ENCODE measurements at places on chromosomes 7 and 10.

- no peak for DNase-seq
Measured at GRCh38 chr7:95794917-95795515, 22.7 kb downstream of the DYNC1I1 start.

DNA sequence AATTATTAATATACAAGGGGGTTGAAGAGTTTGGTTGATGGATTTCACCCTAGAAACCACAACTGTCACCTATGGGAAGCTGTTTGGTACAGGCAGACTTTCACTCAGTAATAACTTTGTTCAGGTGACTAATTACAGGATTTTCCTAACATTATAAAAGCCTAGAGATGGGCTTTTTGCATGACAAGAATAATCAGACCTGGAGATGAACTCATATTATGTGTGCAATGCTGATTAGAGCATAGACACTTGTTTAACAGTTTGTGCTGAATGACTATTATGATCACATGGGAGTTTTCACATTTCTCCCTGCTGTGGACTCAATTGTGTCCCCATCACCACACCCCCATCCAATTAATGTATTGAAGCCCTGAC, 90.2 kb upstream of the STEAP4 start:
- DNase-seq = no peak

DNA sequence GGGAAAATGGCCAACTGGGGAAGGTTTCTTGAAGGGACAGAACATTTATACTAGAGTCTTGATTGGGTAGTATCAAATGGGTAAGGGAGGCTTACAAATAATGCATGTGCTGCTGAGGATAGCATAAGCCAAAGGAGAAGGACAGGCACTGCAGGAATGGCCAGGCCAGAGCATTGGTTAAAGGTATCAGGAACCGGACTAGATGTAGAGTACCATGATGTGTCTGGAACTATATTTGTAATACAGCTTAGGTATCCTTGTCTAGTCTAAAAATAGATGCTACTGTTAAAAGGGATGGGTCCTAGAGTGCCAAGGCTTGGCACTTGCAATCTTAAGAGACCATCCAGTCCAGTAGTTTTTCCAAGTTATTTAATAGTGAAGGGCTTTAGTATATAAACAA, 20.3 kb downstream of the TMEM243 start:
- DNase-seq = no peak

DNA sequence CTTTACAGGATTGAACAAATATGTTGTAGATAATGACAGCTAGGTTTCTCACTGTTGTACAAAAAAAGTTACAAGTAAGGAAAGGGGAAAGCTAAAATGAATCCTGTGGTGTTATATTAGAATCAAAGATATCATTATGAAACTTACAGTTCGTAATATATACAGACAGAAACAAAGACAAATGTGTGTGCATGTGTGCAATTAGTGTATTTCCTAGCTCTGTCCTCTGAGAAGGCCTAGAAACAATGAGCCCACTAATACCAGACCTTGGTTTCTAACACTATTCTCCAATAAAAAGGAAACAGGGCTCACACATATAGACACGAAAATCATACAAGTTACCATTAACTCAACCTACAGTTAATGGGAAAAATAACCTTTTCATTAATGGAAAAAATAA, 8.0 kb downstream of the KDM7A start:
- DNase-seq = no peak

- no peak for DNase-seq
Measured at GRCh38 chr7:124781907-124782734, 16.5 kb upstream of the GPR37 start.

DNA sequence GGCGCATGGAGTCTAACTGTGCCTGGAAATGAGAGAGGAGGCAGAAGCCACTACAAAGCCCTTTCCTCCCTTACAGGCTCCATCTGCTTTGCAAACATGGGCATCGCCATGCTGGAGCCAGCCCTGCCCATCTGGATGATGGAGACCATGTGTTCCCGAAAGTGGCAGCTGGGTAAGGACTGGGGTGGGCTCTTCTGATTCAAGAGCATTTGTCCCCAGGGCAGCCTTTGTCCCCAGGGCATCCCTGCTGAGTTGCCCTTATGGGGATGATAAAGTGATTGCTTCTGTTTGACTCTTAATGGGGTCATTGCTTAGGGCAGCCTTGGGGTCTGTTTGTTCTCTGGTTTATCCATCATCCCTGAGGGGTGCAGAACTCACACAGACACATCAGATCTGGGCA, 16.8 kb downstream of the SLC18A2 start:
- no peak for DNase-seq

DNA sequence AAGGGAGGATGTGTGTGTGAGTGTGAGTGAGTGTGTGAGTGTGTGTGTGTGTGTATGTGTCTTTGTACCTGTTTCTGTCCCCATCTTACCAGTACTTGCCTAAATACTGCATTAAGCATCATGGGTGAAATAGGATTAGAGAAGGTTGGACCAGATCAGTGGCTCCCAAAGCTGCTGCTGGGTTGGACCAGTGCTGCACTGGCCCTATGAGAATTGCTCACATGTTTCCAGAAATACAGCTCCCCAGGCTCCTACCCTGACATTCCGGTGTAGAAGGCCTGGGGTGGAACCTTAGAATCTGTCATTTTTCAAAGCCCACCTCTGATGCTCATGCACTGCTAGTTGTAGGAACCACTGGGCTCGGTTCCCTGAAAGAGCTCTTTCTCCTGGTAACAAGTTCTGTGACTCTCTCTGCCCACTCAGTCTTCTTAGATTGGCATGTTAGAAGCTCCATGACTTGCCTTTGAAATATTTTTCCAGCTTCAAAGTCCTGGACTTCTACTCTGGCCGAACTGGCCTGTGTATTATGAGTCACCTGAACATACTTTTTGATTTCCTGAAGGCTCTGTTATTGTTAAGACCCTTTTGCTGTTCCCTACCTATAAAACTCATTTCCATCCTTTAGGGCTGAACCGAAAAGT, 224.7 kb downstream of the CUX1 start:
- DNase-seq = no peak

- no peak for DNase-seq
Measured at GRCh38 chr7:3432911-3433310, 131.9 kb downstream of the SDK1 start.

DNA sequence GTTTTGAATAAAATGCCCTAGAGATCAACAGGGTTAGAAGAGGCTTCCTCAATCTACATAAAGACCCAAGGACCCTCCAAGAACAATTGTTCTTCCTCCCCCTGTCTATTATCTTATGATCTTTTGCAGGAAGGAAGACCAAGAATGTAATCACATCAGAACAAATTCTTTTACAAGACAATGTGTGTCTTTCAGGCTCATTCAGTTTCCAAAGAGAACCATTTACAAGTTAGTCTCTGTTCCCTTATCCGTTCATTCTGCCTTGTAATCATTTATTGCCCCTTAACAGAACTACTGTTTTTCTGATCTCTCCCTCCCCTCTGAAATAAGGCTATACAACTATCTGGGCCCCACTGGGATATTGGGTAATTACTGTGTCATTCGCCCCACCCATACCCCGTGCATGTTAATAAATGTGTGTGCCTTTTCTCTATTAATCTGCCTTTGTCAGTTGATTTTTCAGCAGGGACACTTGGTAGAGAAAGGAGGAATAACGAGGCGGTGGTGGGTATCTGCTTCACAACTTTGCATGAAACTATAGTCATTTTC, 5.7 kb upstream of the MKRN1 start:
- DNase-seq = no peak

DNA sequence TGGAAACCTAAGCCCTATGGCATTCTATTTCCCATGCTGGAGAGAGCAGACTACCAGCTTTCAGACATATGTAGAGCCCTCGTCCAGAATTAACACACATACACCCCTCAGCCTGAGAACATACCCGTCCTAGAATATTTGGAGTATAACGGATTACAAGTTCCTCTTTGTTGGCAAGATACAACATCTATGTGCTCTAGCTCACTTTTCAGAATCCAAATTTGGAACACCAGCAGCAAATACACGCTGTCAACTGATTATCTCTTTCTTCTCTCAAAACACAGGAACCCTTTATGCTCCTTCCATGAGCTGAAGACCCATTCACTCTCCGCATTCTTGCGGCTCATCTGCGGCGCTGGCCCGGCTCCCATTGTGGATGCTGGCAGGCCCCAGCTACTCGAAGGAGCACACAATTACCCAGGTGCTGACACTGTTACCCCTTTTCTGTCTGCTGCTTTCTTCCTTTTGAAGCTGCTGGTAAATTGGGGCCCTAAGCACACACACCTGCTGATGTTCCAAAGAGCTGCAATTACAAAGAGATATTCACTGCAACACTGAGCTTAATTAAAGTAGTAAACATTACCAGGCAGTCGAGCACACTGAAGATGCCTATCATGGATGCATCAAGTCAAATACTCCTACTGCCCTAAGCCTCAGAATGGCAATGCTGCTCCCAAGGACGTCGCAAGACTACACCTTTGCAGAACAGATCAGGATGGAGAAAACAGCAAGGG, 70.0 kb downstream of the VOPP1 start:
- DNase-seq = no peak

- DNase-seq = no peak
Measured at GRCh38 chr7:119963654-119964053, 309.3 kb upstream of the KCND2 start.

DNA sequence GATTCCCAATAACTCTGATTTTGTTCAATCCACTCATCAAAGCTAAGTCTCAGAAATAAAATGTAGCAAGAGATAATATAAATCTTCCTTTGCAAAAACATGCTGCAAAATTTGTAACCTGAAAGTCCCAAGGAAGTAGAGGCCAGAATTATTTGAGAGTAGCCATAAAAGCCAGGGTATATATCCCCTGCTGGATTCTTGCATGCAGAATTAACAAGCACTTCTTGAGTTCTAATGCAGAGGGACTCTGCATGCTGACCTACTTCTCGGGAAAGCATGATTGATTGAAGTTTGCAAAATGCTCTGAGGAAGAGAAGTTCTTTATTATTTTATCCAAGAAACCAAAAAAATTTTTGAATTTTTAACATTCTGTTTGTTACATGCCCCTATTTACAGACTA, 121.6 kb downstream of the THSD7A start:
- DNase-seq = no peak

GRCh38 chr7:78594156-78594555, 795.6 kb downstream of the PHTF2 start:
- no peak for DNase-seq

DNA sequence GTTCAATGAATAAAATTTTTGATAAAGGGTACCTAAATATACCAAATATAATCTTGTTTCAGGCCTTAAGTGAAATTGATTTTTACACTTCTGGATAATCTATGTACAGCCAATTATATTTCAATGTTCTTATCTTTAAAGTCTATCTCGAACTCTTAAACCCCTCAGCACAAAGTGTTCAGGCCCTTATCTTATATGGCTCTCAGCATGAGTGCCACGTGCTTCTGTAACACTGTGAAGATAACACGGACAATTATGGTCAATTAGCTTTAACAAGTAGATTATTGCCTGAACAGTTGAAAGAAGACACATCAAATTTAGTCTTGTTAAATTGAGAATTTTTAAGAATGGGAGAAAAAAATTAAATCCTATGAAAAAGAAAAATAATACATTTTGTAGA, 40.4 kb upstream of the DMTF1 start:
- no peak for DNase-seq

Measured in CD4-positive, alpha-beta T cell (primary cell).